ENCODE measurements at places on chromosomes 7 and 10.

GRCh38 chr10:89074120-89074519, 83.5 kb downstream of the FAS start:
- DNase-seq = no peak

DNA sequence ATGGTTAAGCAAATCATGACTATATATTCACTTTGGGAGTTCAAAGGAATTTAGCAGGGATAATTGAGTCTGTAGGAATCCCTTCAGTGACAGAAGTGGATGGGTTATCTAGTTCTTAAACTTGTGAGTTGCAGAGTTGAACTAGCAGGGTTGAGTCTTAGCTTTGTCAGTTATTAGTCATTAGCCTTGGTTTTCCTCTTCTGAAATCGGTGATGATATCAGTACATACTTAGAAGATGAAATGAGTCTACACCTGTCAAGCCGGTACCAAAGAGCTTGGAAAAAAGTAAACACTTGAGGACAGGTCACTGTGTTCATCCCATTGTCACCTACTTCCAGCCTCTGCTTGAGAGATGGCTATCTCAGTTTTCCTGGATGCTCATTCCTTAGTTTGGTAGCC, 73.5 kb downstream of the BUB3 start:
- no peak for DNase-seq

GRCh38 chr7:38819463-38819862, 89.5 kb downstream of the VPS41 start:
- no peak for DNase-seq

DNA sequence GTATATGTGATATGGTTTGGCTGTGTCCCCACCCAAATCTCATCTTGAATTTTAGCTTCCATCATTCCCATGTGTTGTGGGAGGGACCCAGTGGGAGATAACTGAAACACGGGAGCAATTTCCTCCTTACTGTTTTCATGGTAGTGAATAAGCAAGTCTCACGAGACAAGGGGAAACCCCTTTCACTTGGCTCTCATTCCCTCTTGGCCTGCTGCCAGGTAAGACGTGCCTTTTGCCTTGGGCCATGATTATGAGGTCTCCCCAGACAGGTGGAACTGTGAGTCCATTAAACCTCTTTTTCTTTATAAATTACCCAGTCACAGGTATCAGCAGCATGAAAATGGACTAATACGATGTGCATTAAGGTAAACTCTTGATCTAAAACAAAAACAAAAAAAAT, 357.1 kb upstream of the AOAH start:
- DNase-seq = no peak

- no peak for DNase-seq
Measured at GRCh38 chr10:80437227-80437626, 16.9 kb upstream of the TSPAN14 start.

GRCh38 chr7:12968836-12969422, 281.5 kb downstream of the ARL4A start:
- DNase-seq = no peak

All from H54 (cell line).